Stimulated activated CD8-positive, alpha-beta memory T cell treated with anti-CD3 and anti-CD28 coated beads, Interleukin-2, amount 100 ng/mL, for 1 hour (primary cell): ENCODE measurements at places on chromosomes 4 and X.

GRCh38 chr4:185833055-185833598 is 21.1 kb upstream of the SORBS2 start:
- DNase-seq, result no peak

DNA sequence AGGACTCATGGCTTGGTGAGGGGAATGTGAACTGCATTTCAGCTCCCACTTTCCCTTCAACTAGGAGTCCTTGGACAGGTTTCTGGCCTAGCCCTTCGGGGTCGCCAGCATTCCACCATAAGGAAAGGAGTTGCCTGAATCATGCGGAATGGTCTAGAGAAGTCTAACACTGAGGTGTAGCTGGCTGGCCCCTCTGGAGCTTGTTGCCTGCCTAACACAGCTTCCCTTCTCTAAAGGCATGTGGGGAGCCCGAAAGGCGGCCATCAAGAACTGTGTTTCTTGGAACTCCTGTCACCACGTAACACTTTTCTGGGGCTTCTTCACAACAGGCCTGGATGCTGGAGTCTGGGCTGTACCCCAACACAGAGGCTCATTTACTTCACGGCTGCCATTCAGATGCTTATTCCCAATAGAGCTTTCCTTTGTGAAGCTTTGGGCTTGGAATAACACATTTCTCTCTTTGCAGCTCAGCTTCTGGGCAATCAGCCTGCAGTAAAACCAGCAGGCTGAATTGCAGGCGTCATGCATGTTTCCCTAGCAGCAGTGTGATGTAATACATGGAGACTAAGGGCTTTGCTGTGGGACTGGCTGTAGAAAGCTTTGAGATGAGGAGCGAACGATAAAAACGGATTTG is 5.4 kb downstream of the GABRQ start:
- DNase-seq, result no peak

- DNase-seq, result no peak
Observed at GRCh38 chr4:70703619-70704214, 15.4 kb downstream of the UTP3 start.

GRCh38 chr4:175807547-175807946 is 4.5 kb downstream of the GPM6A start:
- no peak for DNase-seq

GRCh38 chr4:1047976-1048772 is 36.7 kb downstream of the FGFRL1 start:
- DNase-seq, result no peak

DNA sequence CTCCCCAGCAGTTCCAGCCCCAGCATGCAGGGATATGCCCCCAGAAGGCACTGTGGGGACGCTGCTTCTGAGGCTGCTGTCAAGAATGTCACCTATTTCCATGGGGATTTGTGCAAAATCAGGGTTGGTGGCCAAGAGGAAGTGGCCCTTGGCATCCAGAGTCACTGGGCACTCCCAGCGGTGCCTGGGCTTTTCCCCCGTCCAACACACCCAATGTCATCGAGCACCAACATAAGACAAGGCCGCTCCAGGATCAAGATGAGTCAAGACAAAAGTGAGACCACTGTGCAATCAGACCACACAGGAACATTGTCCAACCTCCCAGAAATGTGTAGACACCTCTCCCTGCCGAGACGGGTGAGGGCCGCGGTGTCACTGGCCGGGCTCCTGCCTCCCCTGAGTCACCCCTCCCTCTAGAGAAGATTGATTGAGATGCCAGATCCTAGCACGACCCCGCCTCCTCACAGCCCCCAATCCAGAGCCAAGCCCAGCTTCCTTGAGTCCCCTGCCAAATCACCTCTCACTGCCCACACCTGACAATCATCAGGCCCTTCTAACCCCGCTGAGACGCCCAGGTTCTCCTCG is 194.3 kb downstream of the AFAP1 start:
- DNase-seq, result no peak

- DNase-seq, result no peak
Observed at GRCh38 chr4:109506890-109507289, 53.2 kb upstream of the MCUB start.
